OCI-LY7 (cell line): ENCODE measurements at places on chromosomes 5 and 9.

- no peak for DNase-seq
These were observed 89.0 kb downstream of the ARSB start for GRCh38 chr5:78896132-78896531.

DNA sequence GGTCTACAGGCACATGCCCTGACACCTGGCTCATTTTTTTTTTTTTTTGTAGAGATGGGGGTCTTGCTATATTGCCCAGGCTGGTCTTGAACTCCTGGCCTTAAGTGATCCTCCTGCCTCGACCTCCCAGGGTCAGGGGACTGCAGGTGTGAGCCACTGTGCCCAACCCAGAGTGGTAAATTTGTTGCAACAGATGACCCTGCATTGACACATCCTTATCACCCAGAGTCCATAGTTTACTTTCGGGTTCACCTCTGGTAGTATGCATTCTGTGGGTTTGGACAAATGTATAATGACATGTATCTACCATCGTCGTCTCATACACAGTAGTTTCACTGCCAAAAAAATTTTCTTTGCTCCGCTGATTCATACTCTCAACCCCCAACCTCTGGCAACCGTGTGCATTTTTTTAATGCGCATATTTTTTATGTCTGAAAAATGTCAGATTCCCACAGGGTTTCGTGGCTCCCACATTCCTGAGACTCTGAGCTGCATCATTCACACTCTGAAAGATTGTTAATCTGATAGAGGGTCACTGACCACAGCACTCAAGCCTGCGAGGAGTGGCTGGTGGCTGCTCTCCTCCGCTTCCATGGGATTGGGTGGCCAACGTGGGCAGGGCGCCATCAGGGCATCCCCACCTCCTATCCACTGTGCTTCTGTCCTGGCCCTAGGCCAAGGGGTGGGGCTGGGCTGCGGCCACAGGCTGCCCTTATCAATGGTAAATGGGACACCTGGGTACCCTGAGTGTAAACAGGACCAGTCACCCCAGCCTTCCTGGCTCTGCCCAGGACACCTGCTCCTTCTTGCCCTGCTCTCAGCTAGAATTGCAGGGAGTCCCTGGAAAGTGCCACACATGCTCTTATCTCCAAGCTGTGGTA lies 9.6 kb downstream of the NDST1 start:
- DNase-seq: no peak

DNA sequence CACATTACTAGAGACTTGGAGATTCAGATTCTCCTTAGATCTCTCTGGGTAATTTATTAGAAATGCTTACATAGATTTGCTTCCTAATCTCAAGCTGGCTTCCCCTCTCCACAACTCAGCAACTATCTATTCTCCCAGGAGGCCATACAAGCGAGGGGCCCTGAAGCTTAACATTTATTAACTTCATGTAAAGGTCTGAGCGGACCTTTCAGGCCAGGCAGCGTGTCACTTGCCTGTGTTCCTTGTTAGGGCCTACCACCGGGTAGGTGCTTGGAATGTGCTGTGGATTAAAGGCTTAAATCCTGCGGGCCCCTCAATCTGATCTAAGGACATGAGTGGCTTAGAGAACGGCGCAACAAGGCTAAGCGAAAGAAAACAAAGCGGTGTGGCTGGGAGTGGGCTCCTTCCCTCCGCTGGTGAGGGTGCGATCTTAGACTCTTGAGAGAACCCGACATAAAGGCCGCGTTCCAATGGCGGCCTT lies 712 bp upstream of the HSPA4 start:
- no peak for DNase-seq

DNA sequence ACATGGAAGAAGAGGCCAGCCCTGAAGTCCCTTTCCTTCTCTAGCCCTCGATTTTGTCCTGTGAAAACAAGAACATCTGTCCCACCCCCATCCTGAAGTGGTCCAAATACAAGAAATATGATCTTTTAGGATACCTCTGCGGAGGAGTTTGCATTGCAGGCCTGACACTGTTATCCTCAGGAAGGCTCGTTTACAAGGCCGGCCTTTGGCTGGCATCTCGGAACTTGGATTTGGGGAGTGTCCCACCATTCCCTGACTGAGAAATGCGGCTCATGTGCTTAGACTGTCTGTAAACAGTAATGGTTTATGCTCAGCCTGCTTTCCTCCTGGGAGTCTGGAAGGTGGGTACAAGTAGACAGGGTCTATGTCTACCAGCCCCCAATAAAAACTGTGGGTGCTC lies 26.4 kb downstream of the WHRN start:
- DNase-seq: no peak

- DNase-seq: no peak
These were observed 86.3 kb upstream of the SLC12A2 start for GRCh38 chr5:127997201-127997704.

GRCh38 chr5:174386306-174386705 lies 338.1 kb upstream of the MSX2 start:
- DNase-seq: no peak

DNA sequence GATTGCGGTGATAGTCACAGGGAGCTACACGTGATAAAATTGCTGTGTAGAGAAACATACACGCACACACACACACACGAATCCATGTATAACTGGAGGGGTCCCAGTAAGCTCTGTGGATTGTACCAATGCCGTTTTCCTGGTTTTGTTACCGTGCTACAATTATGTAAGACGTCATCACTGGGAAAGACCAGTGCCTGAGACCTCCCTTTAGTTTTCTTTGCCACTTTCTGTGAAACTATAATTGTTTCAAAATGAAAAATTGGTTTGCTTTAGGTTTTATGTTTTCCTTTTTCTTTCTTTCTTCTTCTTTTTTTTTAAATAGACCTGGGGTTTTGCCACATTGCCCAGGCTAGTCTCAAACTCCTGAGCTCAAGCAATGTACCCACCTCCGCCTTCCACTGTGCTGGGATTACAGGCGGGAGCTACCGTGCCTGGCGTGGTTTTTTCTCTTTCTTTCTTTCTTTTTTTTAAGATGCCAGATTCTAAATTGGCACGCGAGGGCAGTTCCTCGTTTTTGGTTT lies 21.3 kb downstream of the OR2V2 start:
- DNase-seq: no peak

GRCh38 chr5:72427488-72428437 lies 79.4 kb downstream of the ZNF366 start:
- no peak for DNase-seq

- DNase-seq: no peak
These were observed 9.0 kb downstream of the C9 start for GRCh38 chr5:39355324-39355723.

- DNase-seq: peak; percentile 73
These were observed 16.2 kb upstream of the NDUFB6 start for GRCh38 chr9:32589083-32589723.

- peak; percentile 11 for DNase-seq
These were observed 19.2 kb downstream of the PRRC1 start for GRCh38 chr5:127536687-127537086.
